ENCODE measurements at places on chromosomes 1 and 21. TPM values are rescaled to one million over a fixed set of nuclear protein-coding genes. Genes with fewer than 3 reads are reported as not detected.

Gene TNFRSF9
- total RNA-seq, result 214 TPM

Gene GRHL3
- total RNA-seq, result not detected

Gene KCNK2
- not detected for total RNA-seq

Gene ASCL5
- total RNA-seq, result 0.29 TPM

Gene PTPRU
- 0.56 TPM for total RNA-seq

Gene C4BPB
- 2.1 TPM for total RNA-seq

Gene MROH9
- not detected for total RNA-seq

Gene RORC
- 1.5 TPM for total RNA-seq

Gene TCHHL1
- total RNA-seq, result not detected

Gene KIF26B
- 0.16 TPM for total RNA-seq

Gene CFHR3
- not detected for total RNA-seq

Gene DNAH14
- 1.8 TPM for total RNA-seq

Gene CFAP74
- total RNA-seq, result 0.38 TPM

Gene MUTYH
- total RNA-seq, result 54.5 TPM

Gene SMPDL3B
- total RNA-seq, result 0.38 TPM

Gene PARS2
- total RNA-seq, result 6.7 TPM

Gene ADGRB2
- total RNA-seq, result 0.56 TPM

Gene GBP6
- 0.49 TPM for total RNA-seq

Gene OR2T10
- not detected for total RNA-seq

Gene CNN3
- total RNA-seq, result 12.8 TPM

Gene CFAP57
- total RNA-seq, result 0.18 TPM

Gene SH2D1B
- not detected for total RNA-seq

Gene KCNT2
- not detected for total RNA-seq

Gene FAM163A
- total RNA-seq, result not detected
